Coronary artery (tissue), 2 donors: ENCODE measurements at places on chromosomes 2 and 18.

DNA sequence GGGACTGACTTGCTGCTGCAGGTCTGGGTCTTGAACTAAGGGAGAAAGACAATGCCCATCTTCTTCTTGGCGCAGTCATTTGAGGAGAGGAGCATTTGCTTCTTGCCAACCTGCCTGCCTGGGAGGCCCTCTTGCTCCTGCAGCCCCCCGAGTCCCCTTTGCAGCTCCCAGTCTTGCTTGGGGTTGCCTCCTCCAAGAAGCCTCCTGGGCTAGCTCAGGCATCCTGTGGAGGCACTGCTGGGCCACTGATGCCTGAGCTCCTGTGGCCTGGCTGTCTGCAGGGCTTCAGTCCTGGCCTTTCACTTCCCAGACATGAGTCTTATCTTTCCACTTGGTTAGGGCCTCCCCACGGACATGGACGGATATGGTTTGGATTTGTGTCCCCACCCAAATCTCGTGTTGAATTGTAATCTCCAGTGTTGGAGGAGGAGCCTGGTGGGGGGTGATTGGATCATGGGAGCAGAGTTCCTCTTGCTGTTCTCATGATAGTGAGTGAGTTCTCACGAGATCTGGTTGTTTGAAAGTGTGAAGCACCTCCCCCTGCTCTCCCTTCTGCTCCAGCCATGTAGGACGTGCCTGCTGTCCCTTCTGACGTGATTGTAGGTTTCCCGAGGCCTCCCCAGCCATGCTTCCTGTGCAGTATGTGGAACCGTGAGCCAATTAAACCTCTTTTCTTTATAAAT is 17.3 kb downstream of the HPCAL1 start:
- no peak for DNase-seq

GRCh38 chr2:56812432-56812831 is 628.6 kb downstream of the CCDC85A start:
- no peak for DNase-seq

- DNase-seq = no peak
Measured at GRCh38 chr2:232405943-232406510, 617 bp upstream of the ALPG start.

GRCh38 chr2:67694445-67694844 is 297.3 kb downstream of the ETAA1 start:
- no peak for DNase-seq

GRCh38 chr2:211692689-211693088 is 845.9 kb downstream of the ERBB4 start:
- DNase-seq = no peak

DNA sequence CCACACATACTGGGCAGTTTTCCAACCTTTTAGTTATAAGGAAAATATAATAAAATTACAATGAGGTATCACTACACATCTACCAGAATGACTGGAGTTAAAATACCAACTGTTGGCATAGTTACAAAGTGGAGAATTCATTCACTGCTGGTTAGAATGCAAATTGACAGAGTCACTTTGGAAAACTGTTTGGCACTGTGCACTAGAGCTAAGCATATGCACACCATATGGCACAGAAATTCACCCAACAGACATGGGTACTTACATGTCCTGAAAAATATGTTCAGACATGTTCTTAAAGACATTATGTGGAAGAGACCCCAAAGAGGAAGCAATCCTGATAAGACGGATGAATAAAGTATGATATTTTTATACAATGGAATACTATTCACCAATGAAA is 686.1 kb upstream of the RAB6C start:
- DNase-seq = no peak

DNA sequence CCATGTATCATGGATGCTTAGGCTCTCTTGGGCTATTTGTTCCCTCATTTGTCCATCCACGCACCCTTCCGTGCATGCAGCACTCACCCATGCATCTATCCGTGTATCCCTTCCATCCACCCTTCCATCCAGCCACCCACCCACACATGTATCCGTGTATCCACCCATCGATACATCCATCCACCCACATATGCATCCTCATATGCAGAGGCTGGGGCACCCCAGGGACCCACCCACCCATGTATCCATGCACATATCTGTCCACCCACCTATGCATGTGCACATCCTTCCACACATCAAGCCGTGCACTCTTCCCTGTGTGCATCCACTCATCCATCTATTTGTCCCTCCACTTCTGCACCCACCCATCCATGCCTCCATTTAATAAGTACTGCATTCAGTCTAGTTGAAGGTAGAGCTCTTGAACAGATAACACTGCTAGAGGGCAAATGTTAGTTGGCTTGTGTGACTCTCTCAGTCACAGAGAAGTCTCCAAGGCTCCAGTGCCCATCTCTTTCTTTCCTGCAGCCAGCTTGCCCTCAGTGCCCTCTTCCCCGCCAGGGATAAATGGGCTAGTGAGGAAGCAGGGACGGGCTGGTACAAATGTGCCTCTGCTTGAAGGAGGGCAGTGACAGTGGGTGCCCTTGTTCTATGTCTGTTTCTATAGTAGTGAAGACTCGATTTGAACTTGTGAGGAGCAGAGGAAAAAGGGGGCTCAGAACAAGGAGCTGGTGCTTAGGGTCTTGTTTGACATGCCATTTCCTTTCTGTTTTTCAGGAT is 61.5 kb downstream of the EMILIN2 start:
- DNase-seq = no peak

GRCh38 chr2:221747289-221747972 is 175.3 kb upstream of the EPHA4 start:
- no peak for DNase-seq

GRCh38 chr2:134703426-134703825 is 15.4 kb downstream of the TMEM163 start:
- DNase-seq = no peak

DNA sequence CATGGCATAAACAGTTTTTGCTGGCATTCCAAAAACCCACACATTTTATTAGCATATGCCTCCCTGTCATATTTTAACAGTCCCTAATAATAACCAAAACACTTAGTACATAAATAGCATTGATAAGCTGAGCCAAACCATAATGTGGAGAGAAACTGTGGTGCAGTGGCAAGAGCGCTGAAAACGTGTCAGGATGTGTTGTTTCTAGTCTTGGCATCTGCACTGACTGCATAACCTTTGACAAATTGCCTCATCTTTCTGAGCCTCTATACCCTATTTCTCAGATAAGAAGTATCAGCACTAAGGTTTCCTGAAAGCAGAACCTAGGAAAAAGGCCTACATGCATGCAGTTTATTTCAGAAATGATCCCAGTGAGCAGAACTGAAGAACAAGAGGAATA is 41.4 kb downstream of the RAD51AP2 start:
- DNase-seq = no peak

DNA sequence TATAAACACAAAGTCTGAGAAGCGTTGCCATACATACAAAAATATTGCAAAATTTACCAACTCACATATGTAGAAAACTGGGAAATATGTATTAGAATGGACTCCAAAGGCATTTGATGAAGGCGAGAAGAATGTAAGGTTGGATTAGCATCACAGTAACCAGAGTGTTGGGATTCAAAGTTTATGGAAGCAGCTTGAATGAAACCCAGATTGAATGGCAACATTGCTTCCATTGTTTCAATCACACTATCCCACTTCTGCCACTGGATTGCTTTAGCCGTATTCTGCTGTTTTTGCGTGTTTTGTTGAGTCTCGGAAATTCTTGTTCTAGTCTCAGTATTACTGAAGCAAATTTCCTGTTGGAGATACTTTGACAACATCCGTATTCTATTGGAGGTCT is 609.0 kb upstream of the LRATD1 start:
- DNase-seq = no peak

GRCh38 chr18:392928-393573 is 107.5 kb downstream of the COLEC12 start:
- DNase-seq = no peak

GRCh38 chr18:23573626-23574431 is 12.5 kb downstream of the NPC1 start:
- no peak for DNase-seq

GRCh38 chr18:25099895-25100294 is 252.1 kb downstream of the ZNF521 start:
- no peak for DNase-seq

DNA sequence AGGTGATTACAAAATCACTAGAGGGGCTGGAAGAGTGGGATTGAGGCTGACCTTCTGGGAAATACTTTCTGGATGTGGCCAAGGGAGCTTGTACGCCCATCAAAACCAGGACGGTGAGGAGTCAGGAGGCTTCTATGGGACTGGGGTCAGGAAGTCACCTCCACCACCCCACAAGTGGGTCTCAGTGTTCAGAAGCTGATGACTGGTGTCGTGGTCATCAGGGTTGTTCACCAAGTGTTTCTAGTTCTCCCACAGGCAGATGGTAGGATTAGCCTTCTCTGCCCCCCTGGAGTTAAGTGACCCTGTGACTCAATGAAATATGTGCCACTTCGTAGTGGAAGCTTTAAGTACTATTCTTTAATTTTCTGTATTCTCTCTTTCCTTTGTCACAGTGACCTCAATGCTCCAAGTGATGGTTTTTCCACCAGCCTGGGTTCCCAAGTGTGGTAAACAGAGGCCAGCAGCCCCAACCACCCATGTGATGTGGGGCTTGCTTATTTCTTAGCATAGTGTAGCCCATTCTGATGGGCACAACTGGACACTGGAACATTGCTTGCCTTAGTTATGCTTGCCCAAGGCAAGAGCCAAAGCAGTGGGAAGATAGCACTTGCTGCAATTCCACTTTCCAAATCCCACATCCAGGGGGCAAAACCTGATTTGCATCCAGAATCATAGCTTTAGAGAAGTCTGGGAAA is 258.8 kb downstream of the CYP26B1 start:
- DNase-seq = peak; percentile 50

- no peak for DNase-seq
Measured at GRCh38 chr2:159130302-159130701, 156.2 kb downstream of the WDSUB1 start.

DNA sequence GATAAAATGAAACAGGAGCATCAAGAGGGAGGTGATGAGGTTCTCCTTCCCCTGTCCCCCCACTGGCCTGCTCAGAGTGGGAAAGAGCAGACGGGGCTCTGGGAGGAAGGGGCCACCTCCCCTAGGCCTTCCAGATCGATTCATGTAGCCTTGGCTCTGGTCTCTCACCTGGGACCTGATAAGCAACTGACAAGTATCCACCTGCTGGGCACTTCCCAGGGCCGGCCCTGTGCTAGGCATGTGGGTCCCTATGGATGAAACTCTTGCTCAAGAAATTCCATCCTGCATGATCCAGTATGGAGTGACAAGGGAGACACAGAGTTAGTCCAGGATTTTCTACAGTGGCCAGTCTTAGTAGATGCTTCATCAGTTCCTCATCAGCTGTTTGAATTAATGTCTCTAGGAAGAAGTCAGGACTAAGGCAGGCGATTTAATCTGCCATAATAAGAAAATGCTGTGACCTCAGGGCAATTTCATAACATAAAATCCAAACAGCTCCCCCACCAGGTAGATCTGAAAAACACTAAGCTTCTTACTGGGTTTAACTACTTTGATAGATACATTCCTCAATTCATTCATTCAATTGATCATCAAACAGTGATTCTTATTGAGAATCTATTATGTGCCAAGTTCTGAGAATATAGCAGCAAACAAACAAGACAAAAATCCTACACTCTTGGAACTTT is 44.7 kb upstream of the ZFP36L2 start:
- DNase-seq = no peak

GRCh38 chr2:209005371-209005770 is 418.5 kb upstream of the MAP2 start:
- DNase-seq = no peak

DNA sequence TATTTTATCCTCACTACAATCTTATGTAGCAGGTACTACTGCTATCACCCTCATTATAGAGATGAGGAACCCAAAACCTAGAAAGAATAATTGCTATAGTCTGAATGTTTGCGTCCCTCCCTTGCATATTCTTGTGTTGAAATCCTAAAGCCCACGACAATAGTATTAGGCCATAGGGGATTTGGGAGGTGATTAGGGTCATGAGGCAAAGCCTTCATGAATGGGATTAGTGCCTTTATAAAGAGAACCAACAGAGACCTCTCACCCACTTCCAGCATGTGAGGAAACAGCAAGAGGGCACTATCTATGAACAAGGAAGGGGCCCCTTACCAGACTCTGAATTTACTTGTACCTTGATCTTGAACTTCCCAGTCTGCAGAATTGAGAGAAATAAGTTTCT is 500.3 kb upstream of the FAM98A start:
- no peak for DNase-seq

DNA sequence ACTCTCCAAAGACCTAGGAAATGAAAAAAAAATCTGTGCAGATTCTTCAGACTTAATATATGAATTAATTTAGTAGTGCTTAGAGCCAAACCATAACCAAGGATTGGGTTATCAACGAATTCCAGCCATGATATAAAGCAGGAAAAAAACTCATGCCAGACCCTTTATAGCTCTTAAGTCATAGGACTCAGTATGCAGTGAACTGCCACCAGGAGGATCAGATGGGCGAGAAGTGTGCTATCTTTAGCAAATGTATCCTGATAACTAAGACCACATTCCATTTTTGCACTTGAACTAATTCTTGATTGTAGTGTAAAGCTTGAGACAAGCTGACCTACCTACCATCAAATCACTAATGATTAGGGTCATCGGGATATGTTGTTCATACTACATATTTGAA is 178.1 kb downstream of the IKZF2 start:
- DNase-seq = no peak

- no peak for DNase-seq
Measured at GRCh38 chr18:31439807-31440325, 7.7 kb upstream of the DSG3 start.

- DNase-seq = no peak
Measured at GRCh38 chr2:67412424-67412823, 15.3 kb downstream of the ETAA1 start.

- no peak for DNase-seq
Measured at GRCh38 chr2:225122583-225123486, 80.6 kb upstream of the DOCK10 start.

DNA sequence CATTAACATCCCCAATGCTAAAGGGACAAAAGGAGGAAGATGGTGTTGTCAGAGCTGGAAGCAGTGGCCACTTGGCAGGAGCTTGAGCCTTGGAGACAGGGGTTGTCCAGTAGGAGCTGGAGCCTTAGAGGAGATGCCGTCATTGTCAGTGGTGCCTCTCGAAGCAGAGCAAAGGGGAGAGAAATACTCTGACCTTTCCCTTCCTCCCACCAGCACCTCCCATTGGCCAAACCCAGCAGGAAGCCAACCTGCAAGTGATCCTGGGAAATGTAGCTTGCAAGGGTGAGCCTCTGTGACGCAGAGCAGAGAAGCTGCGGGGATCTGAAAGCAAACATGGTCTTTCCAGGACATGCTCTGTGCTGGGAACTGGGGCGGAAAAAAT is 33.7 kb upstream of the MRPL19 start:
- DNase-seq = no peak

GRCh38 chr2:68643874-68644485 is 601 bp downstream of the PROKR1 start:
- no peak for DNase-seq
